Fibroblast of the conjunctiva (primary cell): ENCODE measurements at places on chromosomes 1 and 21.

- DNase-seq = no peak
Observed at GRCh38 chr1:20625176-20626097, 7.8 kb upstream of the PINK1 start.

GRCh38 chr1:27887215-27888021 is 15.1 kb downstream of the THEMIS2 start:
- DNase-seq = no peak

DNA sequence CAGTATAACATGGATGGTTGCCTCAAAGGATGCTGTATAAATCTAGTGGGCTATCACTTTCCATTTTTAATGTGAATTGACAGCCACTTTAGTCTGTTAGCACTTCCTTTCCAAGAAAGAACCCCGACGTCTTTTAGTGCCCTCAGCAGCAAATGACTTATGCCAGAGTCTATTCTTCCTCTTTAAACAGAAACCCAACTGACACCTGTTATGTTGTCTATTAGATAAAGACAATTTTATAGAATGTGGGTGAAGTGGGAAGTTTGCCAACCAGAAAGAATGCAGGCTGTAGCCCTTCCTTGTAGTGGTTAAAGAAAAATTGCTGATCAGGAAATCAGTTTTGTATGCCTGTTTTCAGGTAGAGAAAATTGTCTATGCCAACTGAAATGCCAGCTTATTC is 344.9 kb downstream of the ZNF326 start:
- DNase-seq = no peak

- no peak for DNase-seq
Observed at GRCh38 chr1:245398180-245398579, 243.4 kb downstream of the KIF26B start.

DNA sequence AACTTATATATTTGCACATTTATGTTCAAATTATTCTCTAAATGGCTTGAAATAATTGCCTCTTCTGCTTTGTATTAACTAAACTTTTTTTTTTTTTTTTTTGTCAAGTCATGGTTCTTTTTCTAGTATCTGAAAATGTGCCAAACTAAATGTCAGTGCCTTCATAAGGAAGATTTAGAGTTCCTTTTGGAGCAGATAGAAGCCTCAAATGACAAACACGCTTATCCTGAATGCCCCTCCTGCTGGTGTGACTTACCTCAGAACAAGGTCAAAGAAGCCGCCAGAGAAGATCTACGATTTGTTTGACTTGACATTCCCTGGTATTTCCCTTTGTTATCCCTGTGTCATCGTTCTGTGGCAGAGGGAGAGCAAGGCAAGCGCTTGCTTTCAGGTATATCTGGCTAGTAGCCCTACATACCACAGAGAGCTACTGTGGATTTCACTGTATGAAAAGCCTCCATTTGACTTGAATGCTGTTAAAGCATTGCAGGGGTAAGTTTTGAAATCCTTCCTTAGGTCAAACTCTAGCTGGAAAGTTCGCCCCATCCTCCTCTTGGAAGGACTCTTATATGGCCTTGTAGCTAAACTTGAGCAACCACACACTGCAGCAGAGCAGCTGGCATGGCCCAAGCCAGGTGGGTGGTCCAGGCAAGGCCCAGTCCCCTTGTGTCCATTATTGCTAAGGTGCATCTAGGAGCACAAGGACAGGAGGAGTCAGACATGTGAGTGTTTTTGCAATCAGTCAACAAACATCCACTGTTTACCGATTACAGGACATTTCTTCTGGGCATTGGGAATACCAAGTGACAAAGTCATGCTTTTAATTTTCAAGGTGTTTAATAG is 285.4 kb upstream of the USP25 start:
- DNase-seq = no peak

DNA sequence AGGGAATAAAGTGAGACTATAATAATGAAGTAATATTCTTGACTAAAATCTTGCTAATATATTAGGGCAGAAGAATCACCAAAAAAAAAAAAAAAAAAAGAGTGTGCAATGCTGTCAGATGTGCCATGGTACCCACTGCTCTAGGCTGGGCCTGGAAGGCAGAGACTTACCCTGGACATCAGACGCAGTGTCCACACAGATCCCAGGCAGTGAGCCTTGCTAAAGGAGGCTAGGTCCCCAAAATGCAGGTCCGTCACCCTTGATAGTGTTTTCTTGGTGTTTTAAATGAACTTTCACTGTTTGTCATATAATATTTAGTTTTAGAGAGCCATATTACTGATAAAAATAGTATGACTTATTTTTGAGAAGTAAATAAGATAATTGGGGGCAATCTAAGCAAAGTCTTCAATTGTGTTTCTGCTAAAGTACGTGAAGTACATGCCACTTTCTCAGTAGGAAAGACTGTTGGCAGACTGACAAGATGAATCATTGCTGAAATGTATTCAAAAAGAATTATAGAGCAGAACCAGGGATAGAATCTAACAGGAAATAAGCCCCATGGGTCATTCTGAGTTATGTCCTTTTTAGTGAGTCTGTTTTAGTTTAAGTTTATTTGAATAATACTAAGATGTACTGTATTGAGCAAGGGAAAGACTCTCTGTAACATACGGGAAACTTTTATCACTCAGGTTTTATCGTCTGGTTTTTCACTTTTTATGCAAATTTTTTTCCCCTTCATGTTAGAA is 74.6 kb upstream of the PDC start:
- peak; percentile 90 for DNase-seq

GRCh38 chr1:54986533-54986932 is 6.1 kb downstream of the TMEM61 start:
- DNase-seq = no peak

- no peak for DNase-seq
Observed at GRCh38 chr1:232306269-232306961, 323.5 kb downstream of the SIPA1L2 start.

GRCh38 chr1:114015075-114015474 is 35.8 kb downstream of the OLFML3 start:
- DNase-seq = no peak

GRCh38 chr1:226322986-226323385 is 14.0 kb upstream of the LIN9 start:
- no peak for DNase-seq

- DNase-seq = no peak
Observed at GRCh38 chr1:167704715-167705114, 17.1 kb upstream of the MPZL1 start.

- peak; percentile 33 for DNase-seq
Observed at GRCh38 chr1:63454269-63454668, 68.8 kb downstream of the ITGB3BP start.

GRCh38 chr1:146036965-146037646 is 15.6 kb upstream of the HJV start:
- DNase-seq = peak; percentile 84

GRCh38 chr1:16718908-16719533 is 21.3 kb upstream of the RNU1-4 start:
- no peak for DNase-seq

GRCh38 chr1:183363972-183364371 is 54.2 kb downstream of the NMNAT2 start:
- DNase-seq = no peak

GRCh38 chr21:42621166-42621818 is 32.1 kb upstream of the PDE9A start:
- no peak for DNase-seq

GRCh38 chr1:44670751-44671640 is 3.3 kb downstream of the TMEM53 start:
- no peak for DNase-seq

GRCh38 chr21:37921091-37921490 is 4.8 kb upstream of the KCNJ6 start:
- no peak for DNase-seq

DNA sequence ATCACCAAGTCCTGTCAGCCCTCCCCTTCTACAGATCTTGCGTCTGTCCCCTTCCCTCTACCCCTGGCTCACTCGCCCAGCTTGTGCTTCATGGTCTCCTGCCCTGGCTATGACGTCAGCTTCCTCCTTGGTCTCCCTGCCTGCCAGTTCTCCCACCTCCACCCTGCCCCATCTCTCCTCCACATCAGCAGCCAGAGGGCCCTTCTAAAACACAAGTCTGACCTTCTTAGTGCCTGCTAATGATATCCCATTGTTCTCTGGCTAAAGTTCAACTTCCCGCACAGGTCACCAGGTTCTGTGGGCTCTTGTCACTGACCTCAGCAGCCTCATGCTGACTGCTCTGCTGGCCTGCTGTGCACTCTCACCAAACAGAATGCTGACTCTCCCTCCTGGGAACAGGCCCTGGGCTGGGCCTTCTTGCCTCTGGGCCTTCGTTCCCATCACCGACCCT is 24.7 kb upstream of the MYCL start:
- no peak for DNase-seq

DNA sequence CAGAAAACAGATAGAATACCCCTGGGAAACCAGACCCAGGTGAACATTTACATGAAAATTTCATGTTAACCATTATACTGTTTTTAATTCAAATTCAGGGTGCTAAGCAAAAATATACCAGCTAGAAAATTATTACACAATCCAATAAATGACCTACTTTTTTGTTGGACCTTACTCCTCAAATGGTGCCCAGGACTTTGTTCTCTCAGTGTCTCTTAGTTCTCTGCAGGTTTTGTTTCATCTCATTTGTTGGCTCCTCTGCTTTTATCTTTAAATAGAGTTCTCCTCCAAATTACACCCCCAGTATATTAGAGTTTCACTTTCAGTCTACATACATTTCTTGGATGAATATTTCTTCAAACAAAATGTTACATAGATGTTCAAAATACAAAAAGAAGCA is 314.8 kb downstream of the TPR start:
- DNase-seq = no peak

GRCh38 chr1:154320882-154321608 is at the start of gene AQP10:
AQP10 (plus strand) TSS chr1:154321093; CDS start chr1:154321156, 63 bp downstream.
- DNase-seq = no peak

DNA sequence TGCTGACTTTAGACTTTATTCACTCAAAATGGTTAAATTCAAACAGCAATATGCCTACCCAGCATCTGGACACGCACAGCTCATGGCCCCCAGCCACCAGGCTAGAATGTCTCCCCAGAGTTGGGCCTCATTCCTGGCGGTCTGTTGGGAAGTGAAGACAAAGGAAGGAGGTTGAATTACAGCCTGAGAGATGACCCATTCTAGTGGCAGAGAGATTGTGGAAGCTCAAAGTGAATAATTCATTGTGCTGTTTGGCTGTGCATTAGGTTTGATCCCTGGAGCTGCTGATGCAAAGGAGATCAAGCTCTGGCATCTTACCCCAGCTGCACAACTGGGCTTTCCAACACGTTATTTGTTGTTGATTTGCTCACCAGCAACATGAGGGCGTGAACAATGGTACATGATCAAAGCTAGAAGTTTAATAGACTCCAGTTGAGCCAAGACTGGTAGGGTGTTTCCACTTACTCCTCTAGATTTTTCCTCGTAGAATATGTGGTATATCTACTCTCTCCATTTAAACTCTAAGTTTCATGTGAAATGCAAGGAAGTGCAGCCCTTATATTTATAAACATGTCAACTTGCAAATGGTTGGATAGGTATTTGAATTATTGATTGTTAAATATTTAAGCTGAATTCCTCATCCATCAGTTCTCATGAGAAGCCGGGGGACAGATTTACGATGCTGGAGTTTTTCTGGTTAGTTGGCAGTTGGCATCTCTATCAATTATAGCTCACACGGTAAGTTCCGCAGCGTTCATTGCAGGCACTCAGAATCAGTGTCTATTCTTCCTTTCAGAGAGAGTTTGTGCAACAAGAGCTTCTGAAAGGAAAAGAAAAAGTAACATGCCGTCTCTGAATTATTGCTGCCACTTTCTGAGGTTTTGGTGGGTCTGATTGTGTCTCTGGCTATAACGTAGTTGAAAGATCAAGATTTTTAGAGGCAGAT is 222.7 kb downstream of the TM2D1 start:
- DNase-seq = no peak

- DNase-seq = no peak
Observed at GRCh38 chr1:7471836-7472235, 299.3 kb upstream of the VAMP3 start.

- DNase-seq = no peak
Observed at GRCh38 chr1:47021070-47021469, 2.4 kb upstream of the CYP4X1 start.

GRCh38 chr21:42214081-42214750 is 4.7 kb upstream of the ABCG1 start:
- no peak for DNase-seq

DNA sequence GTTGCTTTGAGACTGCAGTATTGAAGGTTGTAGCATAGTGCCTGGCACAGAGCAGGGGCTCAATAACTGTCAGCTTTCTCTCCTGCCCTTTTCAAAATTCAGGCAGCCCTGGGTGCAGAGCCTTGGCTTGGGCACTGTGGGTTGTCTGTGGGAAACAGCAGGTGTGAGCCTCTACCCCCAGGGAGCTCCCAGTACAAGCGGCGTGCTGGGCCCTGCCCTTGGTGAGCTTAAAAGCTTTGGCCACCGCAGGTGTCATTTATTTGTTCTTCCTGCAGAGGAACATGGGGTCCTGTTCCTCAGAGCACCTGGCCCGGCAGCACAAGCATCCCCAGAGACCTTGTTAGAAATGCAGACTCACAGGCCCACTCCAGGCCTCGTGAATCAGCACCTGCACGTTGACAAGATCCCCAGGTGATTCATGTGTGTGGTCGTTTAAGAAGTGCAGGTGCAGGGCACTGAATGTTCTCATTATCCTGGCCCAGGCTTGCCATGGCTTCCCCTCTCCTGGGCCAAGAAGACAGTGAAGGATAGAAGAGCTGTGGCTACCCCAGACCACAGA is 29.9 kb upstream of the IGSF21 start:
- no peak for DNase-seq

GRCh38 chr1:208204779-208205178 is 39.4 kb downstream of the PLXNA2 start:
- DNase-seq = no peak

GRCh38 chr1:16938351-16939321 is 16.9 kb downstream of the CROCC start:
- DNase-seq = no peak

- no peak for DNase-seq
Observed at GRCh38 chr21:38774152-38774551, 31.6 kb upstream of the ETS2 start.

- DNase-seq = no peak
Observed at GRCh38 chr1:236718328-236718727, 32.0 kb downstream of the ACTN2 start.

DNA sequence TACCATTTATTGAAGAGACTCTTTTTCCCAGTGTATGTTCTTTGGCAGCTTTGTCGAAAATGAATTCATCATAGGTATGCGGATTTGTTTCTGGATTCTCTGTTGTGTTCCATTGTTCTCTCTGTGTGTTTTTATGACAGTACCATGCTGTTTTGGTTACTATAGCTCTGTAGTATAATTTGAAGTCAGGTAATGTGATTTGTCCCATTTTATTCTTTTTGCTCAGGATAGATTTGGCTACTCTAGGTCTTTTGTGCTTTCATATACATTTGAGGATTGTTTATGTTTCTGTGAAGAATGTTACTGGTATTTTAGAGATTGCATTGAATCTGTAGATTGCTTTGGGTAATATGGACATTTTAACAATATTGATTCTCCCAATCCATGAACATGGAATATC is 5.4 kb upstream of the KLHL12 start:
- no peak for DNase-seq

- DNase-seq = no peak
Observed at GRCh38 chr1:19315378-19316198, 3.5 kb downstream of the SLC66A1 start.
